Renal cortex interstitium (tissue), 15 donors: ENCODE measurements at places on chromosomes 3 and 15. TPM values are rescaled to one million over a fixed set of nuclear protein-coding genes. Genes with fewer than 3 reads are reported as not detected.

The CYP11A1 gene
- polyA plus RNA-seq: 1.00 TPM

The PIK3CA gene
- 28.2 TPM for polyA plus RNA-seq

The TUBGCP5 gene
- 35.6 TPM for polyA plus RNA-seq

The GOLGA8S gene
- 0.79 TPM for polyA plus RNA-seq

The MKRN3 gene
- polyA plus RNA-seq: 1.3 TPM

The FXR1 gene
- polyA plus RNA-seq: 216 TPM

The STRA6 gene
- polyA plus RNA-seq: 24.4 TPM

GRCh38 chr3:66354001-66354400 is 133.2 kb downstream of the SLC25A26 start:
- DNase-seq: no peak

- no peak for DNase-seq
These were observed 18.2 kb upstream of the ITGA11 start for GRCh38 chr15:68450192-68450591.

DNA sequence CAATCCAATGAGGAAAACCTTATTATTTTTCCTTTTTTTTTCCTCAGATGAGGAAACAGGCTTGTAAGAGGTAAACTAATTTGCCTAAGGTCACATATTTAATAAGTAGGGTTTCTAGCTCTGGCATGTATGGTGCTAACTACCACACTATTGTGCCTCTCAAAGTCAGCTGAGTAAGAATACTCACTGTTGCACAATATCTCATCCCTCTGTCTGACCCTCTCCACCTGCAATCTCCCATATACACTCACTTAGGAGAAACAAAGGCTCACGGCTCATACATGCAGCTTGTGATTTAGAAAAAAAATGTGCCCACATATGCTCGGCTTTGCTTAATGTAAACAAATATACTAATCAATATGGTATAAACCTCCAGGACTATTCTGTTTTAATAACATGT is 10.4 kb upstream of the ARIH1 start:
- no peak for DNase-seq

- DNase-seq: no peak
These were observed 6.8 kb downstream of the UBE2E2 start for GRCh38 chr3:23209747-23210487.

GRCh38 chr15:66036859-66037258 is 167.6 kb downstream of the RAB11A start:
- no peak for DNase-seq

DNA sequence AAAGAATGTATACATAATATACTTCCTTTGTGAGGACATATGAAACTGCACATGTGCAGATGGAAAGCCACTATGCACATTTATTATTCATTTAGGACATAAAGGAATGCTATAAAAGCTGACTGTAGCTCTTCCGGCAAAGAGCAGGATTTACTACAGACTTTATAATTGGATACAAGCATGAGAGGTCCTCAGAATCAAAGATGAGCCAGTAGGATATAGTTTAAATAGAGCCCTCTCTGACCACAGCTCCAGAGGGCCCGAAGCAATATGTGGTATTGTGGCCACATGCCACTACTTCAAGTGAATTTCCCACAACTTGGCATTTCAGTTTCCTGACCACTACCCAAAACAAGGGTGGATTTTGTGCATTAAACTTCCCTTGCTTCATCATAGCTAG is 140.9 kb downstream of the ATP8B4 start:
- no peak for DNase-seq

GRCh38 chr3:121648219-121648958 is 12.3 kb downstream of the HCLS1 start:
- no peak for DNase-seq

DNA sequence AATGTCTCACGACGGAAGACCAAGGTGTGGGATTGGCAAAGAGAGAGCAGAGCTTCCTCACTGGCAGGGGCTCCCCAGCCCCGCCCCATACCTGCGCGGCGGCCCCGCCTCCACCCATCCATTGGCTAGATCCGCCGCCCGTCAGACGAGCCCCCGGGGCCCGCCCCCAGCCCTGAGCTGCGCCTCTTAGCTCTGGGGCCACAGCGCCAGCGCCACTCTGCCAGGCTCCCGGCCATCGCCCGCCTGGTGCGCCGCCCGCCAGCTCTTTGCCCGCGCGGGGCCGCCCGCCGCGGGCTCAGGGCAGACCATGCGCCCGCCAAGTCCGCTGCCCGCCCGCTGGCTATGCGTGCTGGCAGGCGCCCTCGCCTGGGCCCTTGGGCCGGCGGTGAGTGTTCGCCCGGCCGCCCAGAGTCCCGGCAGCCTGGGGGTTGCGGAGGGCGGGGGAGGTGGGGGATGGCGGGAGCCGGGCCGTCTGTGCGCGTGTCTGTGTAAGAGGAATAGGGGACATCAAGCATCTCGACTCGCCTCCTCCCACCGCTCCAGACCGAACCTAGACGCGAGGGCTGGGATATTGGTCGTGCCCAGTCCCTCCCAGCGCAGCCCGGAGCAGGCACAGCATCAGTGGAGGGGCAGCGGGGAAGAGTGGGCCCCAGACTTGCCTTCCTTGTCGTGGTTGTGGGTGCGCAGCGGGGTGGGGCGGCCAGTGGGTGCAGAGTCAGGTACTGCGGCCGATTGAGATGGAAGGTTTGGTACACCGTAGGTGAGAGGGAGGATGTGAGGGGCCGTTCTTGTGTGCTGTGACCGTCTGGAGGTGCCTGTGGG is at the start of gene VIPR1:
Gene VIPR1, plus strand, starts transcription at position 215 of the 822 bp plus-strand sequence. Its CDS starts 93 bp downstream, at position 308.
- DNase-seq: peak; percentile 58

DNA sequence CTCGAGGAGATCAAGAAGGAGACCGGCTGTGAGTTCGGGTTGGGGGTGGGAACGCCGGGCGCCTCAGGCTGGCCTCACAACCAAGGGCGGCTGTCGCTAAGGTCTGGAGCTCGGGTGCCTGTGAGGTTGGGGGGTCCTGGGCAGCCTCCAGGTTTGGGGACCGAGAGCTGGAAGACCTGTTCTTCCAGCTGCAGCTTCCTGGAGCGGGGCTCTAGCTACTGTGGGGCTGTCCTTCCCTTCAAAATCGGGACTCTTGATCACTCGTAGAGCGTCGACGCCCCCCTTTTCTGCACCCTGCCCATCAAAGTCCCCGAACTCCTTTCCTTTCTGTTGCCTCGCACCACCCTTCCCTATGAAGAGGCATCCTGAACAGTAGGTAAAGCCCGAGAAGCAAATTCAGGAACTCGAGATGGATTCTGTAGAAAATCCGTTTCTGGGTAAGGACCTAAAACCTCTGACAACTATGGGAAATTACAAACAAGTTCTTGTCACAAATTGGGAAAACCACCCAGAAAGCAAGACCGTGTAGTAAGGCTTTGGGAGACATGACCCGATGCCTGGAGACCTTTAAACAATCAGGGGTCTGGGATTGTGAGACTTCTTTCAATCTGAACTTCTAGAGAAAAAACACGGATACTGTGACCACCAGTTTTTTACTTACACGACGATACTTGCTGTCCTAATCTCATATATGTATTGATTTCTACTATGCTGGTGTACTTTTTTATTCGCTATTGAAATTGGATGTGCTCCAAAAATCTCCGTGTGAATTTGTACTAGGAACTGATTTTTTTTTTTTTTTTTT is 556 bp downstream of the CHP1 start:
- no peak for DNase-seq

DNA sequence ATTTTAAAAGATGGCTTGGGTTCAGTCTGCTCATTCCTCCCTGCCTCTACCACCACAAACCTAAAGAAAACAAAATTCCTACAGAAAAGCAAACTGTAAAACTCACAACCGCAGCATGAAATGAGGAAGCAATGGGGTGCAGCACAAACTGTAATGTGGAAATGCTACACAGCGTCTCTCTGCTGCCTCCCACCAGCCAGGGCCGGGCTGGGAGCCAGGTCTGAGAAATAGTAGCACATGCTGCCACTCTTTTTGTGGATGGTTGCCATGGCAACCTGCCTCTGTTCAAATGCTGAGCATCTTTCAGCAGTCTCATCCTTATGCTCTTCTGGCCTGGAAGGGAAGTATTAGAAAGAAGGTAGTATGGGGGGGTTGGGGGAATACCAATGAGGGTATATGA is 55.4 kb downstream of the EOMES start:
- DNase-seq: no peak
